ENCODE measurements at places on chromosomes 6 and 20.

DNA sequence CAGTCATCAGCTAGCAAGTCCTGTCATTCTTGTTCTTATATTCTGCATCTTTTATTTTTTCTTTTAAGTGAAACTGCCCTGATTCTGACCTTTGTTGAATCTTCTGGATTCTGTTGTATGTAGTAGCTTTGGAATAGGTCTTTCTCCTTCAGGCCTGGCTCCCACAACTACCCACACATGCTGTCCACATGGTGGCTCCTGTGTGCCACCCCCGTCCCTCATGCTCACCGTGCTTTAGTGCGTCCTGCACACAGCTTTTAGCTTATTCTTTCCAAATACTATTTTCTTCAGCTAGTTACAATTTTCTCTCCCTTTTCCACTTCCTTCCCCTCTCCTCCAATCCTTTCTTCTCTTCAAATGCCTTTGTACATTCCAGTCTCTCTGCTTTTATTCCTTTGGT, 61.8 kb downstream of the CTNNBL1 start:
- H3K4me1 ChIP-seq = no peaks in the 10 kb centered on the region
- no peak overlapping the region for H3K27ac ChIP-seq
- H3K27me3 ChIP-seq = no peaks in the 10 kb centered on the region

DNA sequence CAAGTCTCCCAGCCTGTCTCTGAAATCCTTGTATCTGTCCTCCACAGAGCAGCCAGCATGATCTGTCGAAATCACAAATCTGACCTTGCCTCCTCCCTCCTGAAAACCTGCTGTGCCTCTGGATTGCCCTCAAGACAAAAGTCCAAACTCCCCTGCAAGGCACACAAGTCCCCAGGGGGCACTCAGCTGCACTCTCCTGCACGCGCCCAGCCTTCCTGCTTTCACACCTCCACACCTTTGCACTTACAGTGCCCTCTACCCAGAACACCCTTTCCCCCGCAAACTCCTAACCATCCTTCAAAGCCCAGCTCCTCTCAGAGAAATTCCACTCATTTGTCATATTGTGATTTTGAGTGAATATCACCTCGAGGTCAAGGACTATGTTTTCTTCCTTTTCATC, 83.4 kb upstream of the TOP1 start:
- H3K4me1 ChIP-seq = peaks cover 15% of the 10 kb centered on the region
- no peak overlapping the region for H3K27ac ChIP-seq

GRCh38 chr6:43331891-43332290, 23.3 kb upstream of the CRIP3 start:
- no peak overlapping the region for H3K4me3 ChIP-seq
- no peak for DNase-seq
- H3K27me3 ChIP-seq = no peaks in the 10 kb centered on the region

DNA sequence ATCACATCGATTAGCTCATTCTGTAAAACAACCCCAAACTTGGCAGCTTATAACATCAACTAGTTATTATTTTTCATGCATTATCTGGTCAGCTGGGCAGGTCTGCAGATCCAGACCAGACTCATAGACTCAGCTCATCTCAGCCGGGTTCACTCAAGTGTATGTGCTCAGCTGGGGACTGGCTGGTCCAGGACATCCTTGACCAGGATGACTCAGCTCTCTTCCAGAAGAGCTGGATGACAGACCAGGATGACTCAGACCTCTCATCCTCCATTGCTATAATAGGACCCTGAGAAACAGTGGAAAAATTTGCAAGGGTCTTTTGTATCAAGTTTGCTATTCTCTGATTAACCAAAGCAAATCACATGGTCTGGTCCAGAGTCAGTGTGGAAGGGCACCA, 312.5 kb upstream of the PLCB4 start:
- H3K27ac ChIP-seq = no peak overlapping the region
- H3K27me3 ChIP-seq = no peaks in the 10 kb centered on the region
- H3K4me1 ChIP-seq = no peaks in the 10 kb centered on the region

Data from keratinocyte (primary cell).